ENCODE measurements at places on chromosomes 2 and 18.

GRCh38 chr2:111951486-111951885, 53.1 kb downstream of the MERTK start:
- H3K36me3 ChIP-seq: peaks cover 33% of the 10 kb centered on the region
- no peak for DNase-seq
- H3K4me3 ChIP-seq: no peak overlapping the region
- H3K27me3 ChIP-seq: no peaks in the 10 kb centered on the region
- peaks cover 12% of the 10 kb centered on the region for H3K4me1 ChIP-seq

- no peak overlapping the region for H3K4me3 ChIP-seq
- no peaks in the 10 kb centered on the region for H3K27me3 ChIP-seq
- H3K4me1 ChIP-seq: peaks cover 19% of the 10 kb centered on the region
- no peaks in the 10 kb centered on the region for H3K36me3 ChIP-seq
- DNase-seq: no peak
- no peak overlapping the region for H3K27ac ChIP-seq
Measured at GRCh38 chr2:41101281-41101680, 649.4 kb upstream of the SLC8A1 start.

GRCh38 chr2:9333591-9334171, 89.6 kb downstream of the ITGB1BP1 start:
- H3K4me1 ChIP-seq: peaks cover 79% of the 10 kb centered on the region
- DNase-seq: no peak
- H3K27ac ChIP-seq: peak overlapping the region; percentile 93
- peaks cover 4% of the 10 kb centered on the region for H3K36me3 ChIP-seq
- no peak overlapping the region for H3K4me3 ChIP-seq

- no peak for DNase-seq
- H3K27me3 ChIP-seq: no peaks in the 10 kb centered on the region
- no peak overlapping the region for H3K27ac ChIP-seq
- H3K4me3 ChIP-seq: no peak overlapping the region
- no peaks in the 10 kb centered on the region for H3K36me3 ChIP-seq
- no peaks in the 10 kb centered on the region for H3K4me1 ChIP-seq
Measured at GRCh38 chr2:35160871-35161270, 1194.7 kb upstream of the CRIM1 start.

DNA sequence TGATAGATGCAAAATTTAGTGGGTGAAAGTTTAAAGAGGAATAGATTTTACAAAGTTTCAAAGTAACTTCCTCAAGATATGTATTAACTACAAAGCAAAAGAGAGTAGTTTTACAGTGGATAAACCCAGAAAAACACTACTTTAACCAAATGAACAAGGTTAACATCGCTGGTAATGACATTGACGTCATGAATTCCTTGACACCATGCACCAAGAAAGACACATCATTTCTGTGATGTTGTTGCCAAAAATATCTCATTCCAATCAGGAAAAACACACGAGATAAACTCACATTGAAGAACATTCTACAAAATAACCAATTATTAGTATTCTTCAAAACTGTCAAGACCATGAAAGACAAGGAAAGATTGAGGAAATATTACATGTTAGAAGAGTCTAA, 605.6 kb upstream of the SETBP1 start:
- H3K27me3 ChIP-seq: no peaks in the 10 kb centered on the region
- no peak overlapping the region for H3K4me3 ChIP-seq
- no peak for DNase-seq
- H3K36me3 ChIP-seq: no peaks in the 10 kb centered on the region

GRCh38 chr2:21461754-21462240, 338.0 kb downstream of the TDRD15 start:
- H3K4me3 ChIP-seq: no peak overlapping the region
- no peak for DNase-seq
- no peaks in the 10 kb centered on the region for H3K27me3 ChIP-seq
- no peak overlapping the region for H3K27ac ChIP-seq

DNA sequence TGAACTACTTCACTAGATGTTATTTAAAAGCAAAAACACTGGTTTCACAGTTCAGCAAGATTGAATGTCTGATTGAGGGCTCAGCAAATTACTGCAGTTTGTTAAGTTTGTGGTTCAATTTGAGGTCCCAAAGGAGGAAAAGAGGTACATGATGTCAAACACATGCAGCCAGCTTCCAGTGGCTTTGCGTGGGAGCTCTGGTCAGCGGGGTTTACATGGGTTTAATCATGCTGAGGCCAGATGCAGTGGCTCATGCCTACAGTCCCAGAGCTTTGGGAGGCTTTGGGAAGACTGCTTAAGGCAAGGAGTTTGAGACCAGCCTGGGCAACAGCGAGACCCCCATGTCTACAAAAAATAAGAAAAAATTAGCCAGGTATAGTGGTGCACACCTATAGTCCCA, 111.5 kb downstream of the MAPK4 start:
- H3K27me3 ChIP-seq: no peaks in the 10 kb centered on the region
- H3K27ac ChIP-seq: no peak overlapping the region
- peaks cover 11% of the 10 kb centered on the region for H3K4me1 ChIP-seq
- H3K36me3 ChIP-seq: no peaks in the 10 kb centered on the region
- no peak overlapping the region for H3K4me3 ChIP-seq

DNA sequence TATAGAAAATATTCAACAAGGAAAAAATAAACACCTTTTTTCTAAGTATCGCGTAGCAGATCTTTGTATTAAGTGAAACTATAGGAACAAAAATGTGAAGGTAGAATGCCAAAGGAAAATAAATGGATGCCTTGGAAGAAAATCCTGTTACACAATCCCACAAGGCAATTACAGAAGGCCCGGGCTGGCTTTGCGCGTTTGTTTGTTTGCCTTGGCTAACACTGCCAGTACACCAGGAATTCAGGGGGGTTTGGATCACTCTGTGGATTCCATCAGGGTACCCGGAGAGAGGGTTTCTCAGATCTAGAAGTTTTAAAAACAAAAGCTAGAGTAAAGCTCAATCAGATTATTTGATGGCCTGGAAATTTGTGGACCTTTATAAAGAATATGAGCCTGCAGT, 478.3 kb downstream of the FBXO15 start:
- H3K27ac ChIP-seq: no peak overlapping the region
- H3K36me3 ChIP-seq: no peaks in the 10 kb centered on the region
- peaks cover 8% of the 10 kb centered on the region for H3K4me1 ChIP-seq
- H3K27me3 ChIP-seq: peaks cover 9% of the 10 kb centered on the region

- no peak overlapping the region for H3K27ac ChIP-seq
- H3K27me3 ChIP-seq: no peaks in the 10 kb centered on the region
- peaks cover 6% of the 10 kb centered on the region for H3K36me3 ChIP-seq
- H3K4me1 ChIP-seq: peaks cover 16% of the 10 kb centered on the region
- no peak overlapping the region for H3K4me3 ChIP-seq
Measured at GRCh38 chr2:23900541-23901322, 26.2 kb downstream of the ATAD2B start.

GRCh38 chr18:74562775-74563174, 28.5 kb downstream of the CNDP1 start:
- peaks cover 18% of the 10 kb centered on the region for H3K27me3 ChIP-seq
- peaks cover 41% of the 10 kb centered on the region for H3K4me1 ChIP-seq
- no peak for DNase-seq
- H3K4me3 ChIP-seq: no peak overlapping the region
- H3K36me3 ChIP-seq: peaks cover 12% of the 10 kb centered on the region

DNA sequence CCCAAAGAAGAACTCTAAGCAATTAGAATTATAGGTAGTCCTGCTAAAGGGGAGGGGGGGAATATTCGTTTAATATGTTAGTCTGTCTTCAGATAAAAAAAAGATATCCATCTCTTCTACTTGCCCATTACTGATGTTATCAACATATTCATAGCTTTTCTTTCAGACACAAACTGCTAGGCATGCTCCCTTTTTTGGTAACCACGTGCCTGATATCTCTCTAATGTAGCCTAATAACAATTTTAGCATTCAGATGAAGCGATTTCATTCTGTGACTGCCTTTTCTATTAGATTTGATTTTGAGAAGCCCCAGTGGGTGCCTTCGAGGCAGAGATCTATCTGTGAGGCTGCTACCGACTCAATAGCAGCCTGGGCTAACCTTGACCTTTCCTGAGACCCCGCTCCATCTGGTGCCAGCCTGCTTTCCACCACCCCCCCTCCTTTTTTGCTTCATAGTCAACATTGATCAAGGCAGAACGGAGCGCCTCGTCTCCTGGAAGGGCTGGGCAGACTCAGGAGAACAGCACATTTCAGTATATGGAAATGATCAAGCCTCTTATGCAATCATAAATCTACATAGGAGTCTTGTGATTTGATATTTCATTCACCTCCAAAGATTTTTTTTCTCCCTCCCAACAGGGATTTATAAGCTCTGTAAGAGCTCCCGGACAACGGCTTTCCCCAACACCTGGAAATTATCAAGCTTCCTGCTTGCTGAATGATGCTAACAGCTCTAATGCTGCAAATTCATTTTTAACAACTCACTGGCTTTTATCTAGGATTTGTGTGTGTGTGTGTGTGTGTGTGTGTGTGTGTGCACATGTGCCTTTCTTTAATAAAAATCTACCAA, 14.7 kb upstream of the BCL11A start:
- H3K36me3 ChIP-seq: no peaks in the 10 kb centered on the region
- H3K27me3 ChIP-seq: no peaks in the 10 kb centered on the region
- no peak overlapping the region for H3K4me3 ChIP-seq
- H3K27ac ChIP-seq: no peak overlapping the region
- no peak for DNase-seq

DNA sequence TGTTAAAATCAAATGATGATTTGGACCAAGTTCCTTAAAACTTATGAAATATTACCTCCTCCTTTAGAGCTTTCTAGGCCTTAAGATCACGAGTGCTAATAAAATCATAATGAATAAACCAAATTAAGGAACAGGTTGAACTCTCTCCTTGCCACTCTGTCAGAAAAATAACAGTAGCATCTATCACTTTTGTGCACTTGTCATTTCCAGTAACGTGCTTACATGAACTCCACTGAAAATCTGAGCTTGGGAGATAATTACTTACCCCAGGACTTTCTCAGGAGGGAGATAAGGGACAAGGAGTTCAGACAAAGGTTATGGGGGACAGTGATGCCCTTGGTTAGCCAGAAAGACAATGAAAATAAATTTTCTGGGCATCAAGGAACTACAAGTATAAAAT, 36.0 kb downstream of the EPB41L3 start:
- no peak for DNase-seq
- H3K36me3 ChIP-seq: peaks cover 2% of the 10 kb centered on the region
- peaks cover 44% of the 10 kb centered on the region for H3K4me1 ChIP-seq

- no peaks in the 10 kb centered on the region for H3K36me3 ChIP-seq
- no peaks in the 10 kb centered on the region for H3K27me3 ChIP-seq
- H3K27ac ChIP-seq: no peak overlapping the region
- DNase-seq: no peak
Measured at GRCh38 chr2:16635791-16636699, 29.6 kb downstream of the CYRIA start.

DNA sequence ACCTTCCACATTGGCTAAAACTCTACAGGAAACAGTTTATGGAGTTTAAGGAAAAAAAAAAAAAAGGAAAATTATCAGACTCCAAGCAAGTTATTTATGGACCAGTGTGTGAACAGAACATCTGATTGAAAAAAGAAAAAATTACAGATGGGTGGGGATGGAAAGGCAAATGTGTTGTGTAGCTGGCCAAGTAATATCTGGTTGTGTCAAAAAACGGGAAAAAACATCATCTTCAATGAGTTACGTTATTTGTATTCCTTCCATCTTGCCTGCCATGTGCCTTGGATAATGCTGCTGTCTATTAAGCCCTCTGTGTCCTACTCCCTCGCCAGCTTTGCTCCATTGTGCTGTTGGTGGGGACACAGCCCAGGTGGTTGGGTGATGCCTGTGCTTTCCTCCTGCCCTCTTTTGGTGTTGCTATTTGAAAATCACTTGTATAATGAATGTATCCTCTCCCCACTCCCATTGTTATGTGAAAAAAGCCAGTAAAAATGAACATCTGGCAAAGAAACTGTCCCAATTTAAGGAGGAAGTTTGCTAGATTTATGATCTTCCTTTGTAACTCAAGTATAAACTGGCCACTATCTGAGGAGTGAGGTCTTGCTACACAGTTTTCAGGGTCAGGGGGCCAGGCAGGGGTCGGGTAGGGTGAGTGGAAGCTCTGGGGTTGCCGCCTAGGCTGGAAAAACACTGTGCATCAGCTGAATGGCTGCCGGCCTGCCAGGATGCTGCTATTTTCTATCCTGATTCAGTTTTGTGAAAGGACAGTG, 155.9 kb downstream of the FMNL2 start:
- H3K4me3 ChIP-seq: no peak overlapping the region
- H3K36me3 ChIP-seq: no peaks in the 10 kb centered on the region
- no peaks in the 10 kb centered on the region for H3K27me3 ChIP-seq
- peaks cover 44% of the 10 kb centered on the region for H3K4me1 ChIP-seq
- peak overlapping the region; percentile 73 for H3K27ac ChIP-seq
- no peak for DNase-seq

DNA sequence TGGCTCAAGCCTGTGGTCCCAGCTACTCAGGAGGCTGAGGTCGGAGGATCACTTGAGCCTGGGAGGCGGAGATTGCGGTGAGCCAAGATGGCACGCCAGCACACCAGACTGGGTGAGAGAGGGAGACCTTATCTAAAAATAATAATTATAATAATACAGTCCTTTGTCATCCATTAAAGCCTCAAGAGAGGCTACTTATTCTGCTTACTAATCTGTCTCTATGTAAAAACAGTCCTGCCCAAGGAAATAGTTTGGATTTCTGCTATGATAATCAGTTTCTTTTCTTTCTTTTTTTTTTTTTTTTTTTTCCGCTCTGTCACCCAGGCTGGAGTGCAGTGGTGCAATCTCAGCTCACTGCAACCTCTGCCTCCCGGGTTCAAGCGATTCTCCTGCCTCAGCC, 228.3 kb downstream of the C1D start:
- no peaks in the 10 kb centered on the region for H3K36me3 ChIP-seq
- H3K27ac ChIP-seq: no peak overlapping the region
- no peak for DNase-seq
- no peaks in the 10 kb centered on the region for H3K27me3 ChIP-seq
- H3K4me1 ChIP-seq: peaks cover 2% of the 10 kb centered on the region

GRCh38 chr18:55248495-55248894, 289.2 kb upstream of the CCDC68 start:
- H3K4me1 ChIP-seq: peaks cover 55% of the 10 kb centered on the region
- H3K36me3 ChIP-seq: peaks cover 30% of the 10 kb centered on the region
- H3K27ac ChIP-seq: no peak overlapping the region
- H3K27me3 ChIP-seq: no peaks in the 10 kb centered on the region
- H3K4me3 ChIP-seq: no peak overlapping the region

DNA sequence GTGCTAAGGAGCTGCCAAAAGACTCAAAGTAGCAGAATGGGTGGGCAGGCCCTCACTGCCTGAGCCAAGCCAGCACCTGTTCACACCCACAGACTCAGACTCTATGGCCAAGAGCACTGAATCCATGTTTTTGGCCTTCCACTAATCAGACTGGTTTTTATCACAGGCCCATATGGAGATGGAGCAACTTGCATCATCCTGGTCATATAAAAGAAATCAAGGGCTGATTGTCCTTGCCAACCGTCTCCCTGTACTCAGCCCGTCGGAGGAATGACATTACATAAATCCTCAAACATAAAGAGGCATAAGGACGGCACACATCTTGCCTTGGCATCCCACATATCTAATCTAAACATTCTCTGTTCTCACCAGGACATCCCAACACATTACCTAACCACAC, 66.7 kb downstream of the MARCHF4 start:
- DNase-seq: no peak
- H3K27me3 ChIP-seq: peaks cover 8% of the 10 kb centered on the region
- no peaks in the 10 kb centered on the region for H3K36me3 ChIP-seq

GRCh38 chr2:52340171-52340570, 1308.2 kb upstream of the NRXN1 start:
- no peaks in the 10 kb centered on the region for H3K36me3 ChIP-seq
- H3K4me3 ChIP-seq: no peak overlapping the region
- H3K27me3 ChIP-seq: no peaks in the 10 kb centered on the region
- H3K27ac ChIP-seq: no peak overlapping the region

All from mesothelial cell of epicardium (in vitro differentiated cells).